SHP77 treated with DMSO at 0.1 percent for 48 hours (cell line): ENCODE measurements at places on chromosomes 5 and 9.

- DNase-seq = no peak
Observed at GRCh38 chr5:137734331-137734730, 1.6 kb downstream of the KLHL3 start.

DNA sequence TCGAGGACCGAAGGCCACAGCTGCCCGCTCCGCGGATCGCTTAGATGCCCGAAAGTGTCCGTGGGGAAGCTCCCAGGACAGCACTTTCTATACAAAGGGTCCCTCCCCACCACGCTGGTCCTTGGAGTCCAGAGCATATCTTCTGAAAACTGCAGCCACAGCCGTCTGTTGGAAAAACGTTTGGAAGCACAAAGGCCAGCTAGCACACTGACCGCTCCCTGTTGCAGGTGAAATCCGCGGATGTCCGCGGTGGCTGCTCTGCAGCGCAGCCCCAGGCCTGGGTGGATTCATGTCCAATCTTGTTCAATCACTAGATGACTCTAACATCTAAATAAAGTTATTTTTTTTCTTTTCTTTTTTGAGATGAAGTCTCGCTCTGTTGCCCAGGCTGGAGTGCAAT, 32.8 kb upstream of the FANCC start:
- DNase-seq = no peak

DNA sequence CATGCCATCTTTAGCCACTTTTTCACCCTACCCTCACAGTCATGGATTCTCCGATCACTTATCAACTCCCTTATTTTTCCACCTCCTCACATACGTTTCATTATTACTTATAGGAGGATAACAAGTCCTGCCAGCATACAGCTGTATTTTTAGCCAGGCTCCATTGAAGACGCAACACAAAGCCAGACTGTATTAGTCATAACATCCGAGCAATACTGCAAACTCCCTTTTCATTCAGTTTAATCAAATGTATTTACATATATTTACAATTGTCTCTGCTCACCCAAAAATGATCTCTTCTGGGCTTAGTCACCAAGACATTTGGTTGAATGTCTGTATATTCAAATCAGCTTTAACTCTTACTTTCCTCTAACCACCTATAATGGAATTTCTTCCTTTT, 126.4 kb upstream of the PRLR start:
- no peak for DNase-seq

DNA sequence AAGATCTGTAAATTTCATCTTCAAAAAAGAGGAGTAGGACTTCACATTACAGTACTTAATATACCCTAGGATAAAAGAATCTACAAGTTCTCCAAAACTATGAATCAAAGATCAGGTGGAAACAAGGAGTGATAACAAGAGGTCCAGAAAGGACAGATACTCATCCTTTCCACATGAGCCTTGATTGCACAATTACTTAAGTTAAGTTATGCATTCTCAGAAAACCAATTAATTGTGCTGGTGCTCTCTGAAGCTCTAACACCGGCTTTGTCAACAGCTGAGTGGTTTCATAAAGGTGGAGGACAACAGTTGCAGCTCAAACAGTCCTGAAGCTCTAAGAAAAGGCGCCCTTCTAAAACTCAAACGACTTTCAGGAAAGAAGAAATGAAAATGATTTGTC, 251.9 kb downstream of the BNC2 start:
- no peak for DNase-seq
